ENCODE measurements at places on chromosomes 16 and 17. TPM values are rescaled to one million over a fixed set of nuclear protein-coding genes. Genes with fewer than 3 reads are reported as not detected.

- DNase-seq = peak; percentile 26
- peaks cover 44% of the 10 kb centered on the region for H3K27me3 ChIP-seq
- H3K36me3 ChIP-seq = no peaks in the 10 kb centered on the region
- H3K27ac ChIP-seq = no peak within 1 kb of the TSS
These were observed at the start of gene HAP1 for GRCh38 chr17:41734139-41734948. TSS of gene HAP1 (minus strand) at chr17:41734643. CDS start at chr17:41734634, 9 bp downstream.

The CD300H gene
- not detected for total RNA-seq

- peaks cover 1% of the 10 kb centered on the region for H3K36me3 ChIP-seq
- no peak overlapping the region for H3K4me3 ChIP-seq
These were observed 126.3 kb downstream of the ZFHX3 start for GRCh38 chr16:72921620-72922019.

The SPATA22 gene
- total RNA-seq = not detected

GRCh38 chr17:81513372-81513752, 763 bp upstream of the ACTG1 start:
- peak overlapping the region; percentile 85 for H3K4me3 ChIP-seq
- H3K4me1 ChIP-seq = peaks cover 32% of the 10 kb centered on the region
- no peaks in the 10 kb centered on the region for H3K27me3 ChIP-seq
- H3K36me3 ChIP-seq = peaks cover 42% of the 10 kb centered on the region
- H3K27ac ChIP-seq = peak overlapping the region; percentile 91

DNA sequence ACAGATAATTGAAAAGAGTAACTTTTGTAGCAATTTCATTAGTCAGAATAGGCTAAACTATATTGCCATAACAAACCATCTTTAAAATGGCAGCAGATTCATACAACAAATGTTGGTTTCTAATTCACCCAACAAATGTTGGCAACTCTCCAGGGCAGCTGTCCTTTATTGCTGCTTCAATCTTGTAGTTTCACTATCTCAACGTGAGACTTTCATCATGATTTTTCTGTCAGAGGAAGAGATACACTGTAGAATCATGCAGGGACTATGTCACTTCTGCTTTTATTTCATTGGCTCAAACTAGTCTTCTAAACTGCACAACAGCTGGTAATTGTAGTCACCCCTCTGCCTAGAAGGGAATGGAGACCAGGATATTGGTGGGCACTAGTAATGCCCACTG, 174.2 kb downstream of the TANC2 start:
- no peaks in the 10 kb centered on the region for H3K36me3 ChIP-seq
- H3K27ac ChIP-seq = no peak overlapping the region
- peak; percentile 40 for DNase-seq
- no peaks in the 10 kb centered on the region for H3K27me3 ChIP-seq

The GALR2 gene
- total RNA-seq = 1.6 TPM

DNA sequence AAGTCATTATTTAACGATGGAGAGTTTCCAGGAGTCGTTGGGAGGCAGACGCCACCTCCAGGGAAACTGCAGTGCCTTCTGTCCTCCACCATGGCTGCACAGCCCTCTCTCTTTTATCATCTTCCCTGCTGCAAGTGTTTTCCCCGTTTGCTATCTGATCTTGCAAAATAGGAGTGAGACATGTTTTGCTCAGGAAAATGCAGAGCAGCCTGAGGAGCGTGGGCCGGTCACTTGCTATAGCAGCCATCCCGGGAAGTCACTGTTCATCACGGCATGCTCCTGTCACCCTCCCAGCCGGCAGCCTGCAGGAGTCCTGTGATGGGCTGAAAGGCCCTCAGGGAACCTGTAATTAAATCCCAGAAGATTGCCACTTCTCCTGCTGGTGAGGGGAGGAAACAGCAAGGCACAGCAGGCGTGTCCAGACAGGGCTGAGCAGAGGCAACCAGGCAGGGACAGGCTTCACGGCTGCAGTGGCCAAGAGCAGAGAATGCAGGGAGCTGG, 143.1 kb downstream of the GSG1L start:
- H3K27ac ChIP-seq = no peak overlapping the region
- no peak for DNase-seq
- peaks cover 37% of the 10 kb centered on the region for H3K27me3 ChIP-seq
- no peaks in the 10 kb centered on the region for H3K36me3 ChIP-seq

DNA sequence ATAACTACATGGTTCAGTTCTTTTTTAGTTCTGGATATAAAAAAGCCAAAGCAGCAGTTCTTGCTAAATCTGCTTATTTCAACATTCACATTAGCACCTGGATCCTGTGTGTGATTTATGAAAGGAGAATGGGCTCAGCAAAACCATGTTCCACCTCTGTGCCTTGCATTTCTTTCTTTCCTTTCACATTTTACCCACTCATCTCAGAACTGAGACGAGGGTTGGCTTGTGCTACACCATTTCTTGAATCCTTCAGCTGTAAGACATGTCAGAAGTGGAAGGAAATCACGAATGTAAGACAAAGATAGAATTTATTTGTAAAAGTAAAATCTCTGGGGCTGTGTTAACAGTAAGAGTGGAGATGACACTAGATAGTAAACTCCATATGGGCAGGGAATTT, 1.2 kb upstream of the UTP6 start:
- peak; percentile 22 for DNase-seq
- peak overlapping the region; percentile 12 for H3K4me3 ChIP-seq
- H3K27me3 ChIP-seq = no peaks in the 10 kb centered on the region
- peaks cover 25% of the 10 kb centered on the region for H3K4me1 ChIP-seq

GRCh38 chr16:12494661-12495060, 309.0 kb downstream of the CPPED1 start:
- H3K4me1 ChIP-seq = peaks cover under 1% of the 10 kb centered on the region
- no peaks in the 10 kb centered on the region for H3K27me3 ChIP-seq
- DNase-seq = no peak
- H3K4me3 ChIP-seq = no peak overlapping the region
- no peak overlapping the region for H3K27ac ChIP-seq

The VTN gene
- not detected for total RNA-seq

DNA sequence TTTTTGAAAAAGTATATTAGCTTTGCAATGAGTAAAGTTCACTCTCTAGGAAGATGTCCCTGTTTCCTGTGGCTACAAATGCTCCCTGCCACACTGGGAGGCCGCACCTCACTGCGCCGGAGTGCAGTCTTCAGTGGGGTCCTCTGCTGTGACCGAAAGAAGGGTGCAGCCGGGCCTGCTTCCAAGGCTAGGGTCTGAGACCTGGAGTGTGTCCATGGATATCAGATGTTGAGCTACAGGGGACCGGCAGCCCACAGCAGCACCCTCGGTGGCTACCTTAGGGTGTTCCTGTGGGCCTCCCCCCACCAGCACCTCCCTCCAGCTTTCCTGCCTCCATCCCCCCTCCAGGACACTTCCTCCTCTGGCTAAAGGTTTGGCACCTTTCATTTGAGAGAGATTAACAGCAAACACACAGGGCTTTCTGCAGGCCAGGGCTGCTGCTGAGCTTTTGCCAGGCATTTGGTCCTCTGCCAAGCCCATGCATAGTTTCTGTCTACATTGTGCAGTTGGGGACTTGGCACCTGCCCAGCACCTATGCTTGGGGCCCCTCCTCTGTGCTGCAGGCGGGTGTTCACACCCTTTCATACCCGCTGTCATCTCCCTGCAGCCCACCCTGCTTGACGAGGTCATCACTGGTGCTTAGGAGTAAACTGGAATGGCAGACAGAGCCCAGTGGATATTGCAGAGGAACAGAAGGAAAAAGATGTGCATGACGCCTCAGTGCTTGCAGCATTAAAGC, 33.8 kb upstream of the CRISPLD2 start:
- H3K4me1 ChIP-seq = no peaks in the 10 kb centered on the region
- no peak overlapping the region for H3K4me3 ChIP-seq
- H3K27me3 ChIP-seq = no peaks in the 10 kb centered on the region
- H3K36me3 ChIP-seq = no peaks in the 10 kb centered on the region

DNA sequence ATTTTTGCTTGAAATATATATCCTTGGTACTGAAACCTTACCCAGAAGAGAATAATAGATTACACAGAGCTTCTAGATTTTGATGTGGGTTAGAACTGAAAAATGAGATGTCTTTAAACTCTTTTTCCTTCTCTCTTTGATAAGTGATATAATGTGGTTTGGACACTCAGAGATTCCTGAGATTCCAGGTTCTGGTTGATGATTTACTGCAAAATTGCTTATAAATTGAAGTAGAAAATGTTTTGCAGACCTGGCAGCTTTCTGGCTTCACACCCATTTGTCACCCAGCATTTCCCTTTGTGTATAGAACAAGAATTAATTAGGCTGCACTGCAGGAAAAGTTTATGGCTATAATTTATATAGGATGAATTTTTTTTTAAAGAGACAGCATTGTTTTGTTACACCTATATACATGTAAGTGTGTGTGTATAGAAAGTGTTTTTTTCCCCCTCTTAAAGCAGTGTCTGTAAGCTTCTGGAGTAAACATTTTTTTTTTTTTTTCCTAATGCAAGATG, 23.5 kb downstream of the AATF start:
- no peak for DNase-seq
- peaks cover 56% of the 10 kb centered on the region for H3K4me1 ChIP-seq
- no peak overlapping the region for H3K4me3 ChIP-seq
- H3K36me3 ChIP-seq = peaks cover 44% of the 10 kb centered on the region
- no peak overlapping the region for H3K27ac ChIP-seq

- no peaks in the 10 kb centered on the region for H3K36me3 ChIP-seq
- H3K27ac ChIP-seq = no peak overlapping the region
- no peaks in the 10 kb centered on the region for H3K4me1 ChIP-seq
- no peak for DNase-seq
These were observed 595.0 kb downstream of the WWOX start for GRCh38 chr16:78694414-78694813.

DNA sequence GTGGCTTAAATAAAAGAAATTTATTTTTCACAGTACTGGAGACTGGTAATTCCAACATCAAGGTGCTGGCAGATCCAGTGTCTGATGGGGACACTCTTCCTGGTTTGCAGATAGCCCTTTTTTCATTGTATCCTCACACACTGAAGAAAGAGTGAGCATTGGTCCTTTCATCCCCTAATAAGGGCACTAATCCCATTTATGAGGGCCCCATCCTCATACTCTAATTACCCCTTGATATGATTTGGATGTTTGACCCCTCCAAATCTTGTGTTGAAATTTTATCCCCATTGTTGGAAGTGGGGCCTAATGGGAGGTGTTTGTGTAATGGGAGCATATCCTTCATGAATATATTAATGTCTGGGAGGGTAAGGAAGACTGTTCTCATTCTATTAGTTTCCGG, 9.4 kb upstream of the FAM20A start:
- peaks cover 11% of the 10 kb centered on the region for H3K27me3 ChIP-seq
- H3K4me3 ChIP-seq = no peak overlapping the region
- no peak for DNase-seq
- no peak overlapping the region for H3K27ac ChIP-seq
- no peaks in the 10 kb centered on the region for H3K4me1 ChIP-seq

DNA sequence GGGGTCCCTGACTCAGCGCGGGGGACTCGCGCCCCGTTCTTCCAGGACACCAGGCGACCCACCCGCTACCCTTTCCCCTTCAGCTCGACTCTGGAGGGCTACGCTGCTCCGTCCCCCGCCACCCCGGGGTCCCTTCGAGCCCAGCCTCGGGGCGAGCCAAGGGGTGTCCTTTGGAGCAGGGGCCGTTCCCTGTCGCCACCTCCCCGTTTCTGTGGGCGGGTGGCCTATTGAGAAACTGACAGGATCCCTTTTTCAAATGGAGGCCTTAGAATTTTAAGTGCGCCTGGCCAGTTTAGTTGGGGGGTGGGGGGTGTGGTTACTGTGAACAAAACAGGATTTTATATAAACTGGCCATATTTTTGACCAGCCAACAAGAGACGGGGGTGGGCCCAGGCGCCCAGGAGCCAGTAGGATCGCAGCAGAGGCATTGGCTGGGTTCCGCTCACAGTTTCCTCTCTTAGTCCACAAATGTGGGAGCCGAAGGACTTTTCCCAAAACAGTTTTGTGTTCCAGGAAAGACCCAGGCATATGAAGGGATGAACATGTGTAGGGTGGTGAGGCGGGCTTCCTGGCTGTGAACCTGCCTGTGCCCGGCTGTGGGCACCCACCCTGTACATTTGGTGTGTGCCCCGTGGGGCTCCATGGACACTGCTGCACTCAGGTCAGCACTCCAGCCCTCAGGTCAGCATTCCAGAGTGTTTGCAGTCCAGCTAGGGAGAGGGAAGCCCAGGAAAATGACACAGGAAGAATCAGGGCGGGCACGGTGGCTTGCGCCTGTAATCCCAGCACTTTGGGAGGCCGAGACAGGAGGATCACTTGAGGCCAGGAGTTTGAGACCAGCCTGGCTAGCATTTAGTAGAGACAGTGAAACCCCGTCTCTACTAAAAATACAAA, 722 bp upstream of the TIMP2 start:
- H3K27me3 ChIP-seq = peaks cover 6% of the 10 kb centered on the region
- DNase-seq = peak; percentile 22
- peaks cover 15% of the 10 kb centered on the region for H3K4me1 ChIP-seq
- H3K27ac ChIP-seq = no peak overlapping the region

DNA sequence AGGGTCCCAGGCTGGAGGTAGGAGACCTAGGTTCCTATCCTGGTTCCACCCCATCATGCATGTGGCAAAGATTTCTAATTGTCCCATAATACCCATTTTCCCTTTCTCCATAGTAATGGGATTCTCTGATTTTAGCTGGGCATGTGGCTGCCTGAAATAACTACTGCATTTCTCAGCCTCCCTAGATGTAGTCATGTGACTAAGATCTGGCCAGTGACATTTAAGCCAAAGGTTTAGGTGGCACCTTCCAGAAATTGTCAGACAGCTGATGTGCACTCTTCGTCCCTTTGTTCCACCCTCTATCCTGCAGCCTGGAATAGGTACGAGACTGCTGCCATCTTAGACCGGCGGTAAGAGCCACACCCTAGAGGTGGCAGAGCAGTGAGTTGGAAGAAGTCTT, 8.2 kb downstream of the NXPH3 start:
- no peak overlapping the region for H3K4me3 ChIP-seq
- no peaks in the 10 kb centered on the region for H3K36me3 ChIP-seq
- H3K27ac ChIP-seq = no peak overlapping the region
- DNase-seq = no peak

- H3K36me3 ChIP-seq = no peaks in the 10 kb centered on the region
- H3K4me1 ChIP-seq = peaks cover 10% of the 10 kb centered on the region
- no peaks in the 10 kb centered on the region for H3K27me3 ChIP-seq
- H3K27ac ChIP-seq = peak within 1 kb of the TSS; percentile 78
- peak within 1 kb of the TSS; percentile 79 for H3K4me3 ChIP-seq
These were observed at the start of gene GALK1 for GRCh38 chr17:75764711-75765421. TSS of gene GALK1 (minus strand) at chr17:75765192. CDS start at chr17:75765136, 56 bp downstream.

DNA sequence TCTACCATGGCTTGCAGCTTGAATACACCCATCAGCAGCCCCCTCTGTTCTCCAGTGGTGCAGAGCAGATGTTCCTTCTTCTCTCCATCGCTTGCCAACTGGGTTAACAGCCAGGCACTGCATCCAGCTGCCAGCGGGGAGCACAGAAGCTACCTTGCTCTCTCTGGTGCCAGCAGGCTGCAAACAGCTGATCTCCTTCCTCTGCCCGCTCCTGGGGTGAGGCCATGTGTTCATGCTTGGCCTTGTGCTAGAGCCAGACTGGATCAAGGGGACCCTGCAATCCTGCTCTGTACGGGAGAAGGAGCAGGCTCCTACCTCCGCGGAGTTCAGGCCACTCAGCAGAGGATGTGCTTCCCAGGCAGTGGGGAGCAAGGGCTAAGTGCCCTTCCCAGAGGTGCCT, 24.1 kb upstream of the ENGASE start:
- no peaks in the 10 kb centered on the region for H3K36me3 ChIP-seq
- H3K4me3 ChIP-seq = no peak overlapping the region
- peaks cover 7% of the 10 kb centered on the region for H3K27me3 ChIP-seq

The TADA2A gene
- total RNA-seq = 31.5 TPM

- H3K36me3 ChIP-seq = no peaks in the 10 kb centered on the region
- DNase-seq = no peak
- H3K4me1 ChIP-seq = no peaks in the 10 kb centered on the region
- peaks cover 1% of the 10 kb centered on the region for H3K27me3 ChIP-seq
- H3K27ac ChIP-seq = no peak overlapping the region
These were observed 27.1 kb downstream of the CACNA1G start for GRCh38 chr17:50587571-50587970.

The AIPL1 gene
- not detected for total RNA-seq

The ADAT1 gene
- total RNA-seq = 43.6 TPM

The TP53TG3 gene
- not detected for total RNA-seq

The KRTAP9-3 gene
- total RNA-seq = not detected
